ENCODE measurements at places on chromosomes 3 and 15.
A peak's percentile ranks its signal among the peaks of the same experiment; 100 is the strongest.

- DNase-seq = no peak
Observed at GRCh38 chr3:44186111-44186672, 55.5 kb upstream of the TOPAZ1 start.

- DNase-seq = no peak
Observed at GRCh38 chr3:10285272-10286132, 7.2 kb downstream of the GHRL start.

- DNase-seq = no peak
Observed at GRCh38 chr3:180624714-180625113, 22.8 kb downstream of the TTC14 start.

DNA sequence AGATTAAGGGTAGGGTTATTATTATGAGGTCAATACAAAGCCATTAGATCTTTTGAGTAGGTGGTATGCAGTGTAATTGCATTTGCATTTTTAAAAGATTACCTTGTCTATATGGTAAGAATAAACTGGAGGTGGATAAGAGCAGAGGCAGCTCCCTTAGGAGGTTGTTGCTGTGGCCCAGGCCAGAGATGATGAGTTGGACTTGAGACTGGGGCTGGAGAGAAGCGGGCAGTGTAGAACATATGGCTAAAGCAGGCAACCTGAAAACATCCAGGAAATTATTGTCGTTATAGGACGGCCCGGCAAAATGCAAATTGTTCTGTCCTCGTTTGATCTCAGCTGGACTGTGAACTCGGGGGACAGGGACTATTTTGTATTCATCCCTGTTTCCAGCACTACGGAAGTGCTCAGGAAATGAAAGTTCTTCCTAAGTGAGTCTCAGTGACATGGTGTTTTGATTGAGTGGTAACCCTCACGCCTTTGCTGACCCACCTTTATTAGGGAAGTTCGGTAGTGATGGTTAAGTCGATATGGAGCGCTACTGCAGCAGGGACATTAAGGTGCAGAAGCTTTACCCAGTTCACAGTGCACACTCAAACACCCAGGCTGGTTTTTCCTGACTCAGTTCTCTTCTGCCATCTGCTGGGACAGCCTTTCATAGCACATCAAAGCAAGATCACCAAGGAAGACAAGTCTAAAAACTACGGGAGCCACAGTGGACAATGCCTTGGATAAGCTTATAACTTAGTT is 27.2 kb upstream of the VPS33B start:
- peak; percentile 71 for DNase-seq

DNA sequence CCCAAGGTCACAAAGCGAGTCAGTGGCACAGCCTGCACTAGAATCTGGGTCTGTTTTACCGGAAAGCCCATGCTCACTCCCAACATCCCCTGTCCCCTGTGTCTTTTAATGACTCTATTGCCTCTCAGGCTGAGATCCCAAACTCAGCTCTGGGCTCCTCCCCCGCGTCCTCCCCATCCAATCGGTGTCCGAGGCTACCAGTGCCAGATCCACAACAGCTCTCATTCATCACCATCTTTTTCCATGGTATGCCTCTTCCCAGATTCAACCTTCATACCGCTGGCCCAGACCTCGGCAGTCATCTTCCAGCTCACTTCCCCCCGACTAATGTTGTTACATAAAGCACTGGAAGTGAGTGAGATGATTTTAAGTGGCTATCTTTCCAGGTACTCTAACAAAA is 16.1 kb upstream of the KY start:
- no peak for DNase-seq

GRCh38 chr3:141920701-141921100 is 44.3 kb downstream of the ATP1B3 start:
- DNase-seq = no peak

DNA sequence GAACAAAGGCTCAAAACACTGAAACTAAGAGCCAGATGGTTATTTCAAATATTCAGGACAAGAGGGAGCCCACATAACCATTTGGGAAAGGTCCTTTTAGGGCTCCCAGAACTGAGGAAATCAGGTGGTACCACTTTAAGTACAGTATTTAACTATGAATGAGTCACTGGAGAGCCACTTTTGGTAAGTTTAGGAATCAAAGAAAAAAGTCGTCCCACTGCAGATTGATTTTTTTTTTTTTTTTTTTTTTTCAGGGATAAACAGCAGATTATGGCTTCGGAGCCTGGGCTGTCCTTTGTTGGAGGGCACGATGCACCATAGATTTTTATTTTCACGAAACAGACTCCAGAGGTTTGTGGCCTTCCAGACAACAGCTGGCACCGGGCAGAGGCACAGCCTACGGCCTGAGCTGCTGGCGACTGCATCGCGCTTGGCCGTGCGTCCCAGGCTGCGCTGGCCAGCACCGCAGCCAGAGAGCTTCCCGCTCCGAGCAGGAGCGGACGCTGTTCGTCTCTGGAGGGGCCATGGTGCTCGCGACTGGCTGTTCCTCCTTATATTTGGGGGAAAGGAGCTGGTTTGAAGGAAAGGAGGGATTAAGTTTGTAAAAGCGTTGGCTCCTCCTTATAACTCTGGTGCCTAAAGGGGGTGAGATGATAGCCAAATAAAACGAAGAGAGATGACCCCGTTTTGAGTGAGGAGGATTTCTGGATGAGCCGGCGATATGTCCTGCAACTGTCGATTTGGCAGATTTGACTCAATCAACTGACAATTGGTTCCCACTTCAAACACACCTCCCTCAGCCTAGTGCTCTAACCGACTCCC is 152.9 kb upstream of the GOLIM4 start:
- DNase-seq = no peak

- DNase-seq = no peak
Observed at GRCh38 chr3:111732252-111732879, 126.7 kb upstream of the PHLDB2 start.

GRCh38 chr3:183650554-183650953 is 15.1 kb downstream of the KLHL24 start:
- DNase-seq = no peak

GRCh38 chr3:53229606-53230005 is 26.2 kb downstream of the TKT start:
- DNase-seq = no peak

Measured in CD4-positive, alpha-beta T cell treated with Interleukin-12 subunit alpha and Interleukin-12 subunit beta, for 1 hour (primary cell).